Epithelial cell of proximal tubule (primary cell): ENCODE measurements at places on chromosomes 5 and 9.

GRCh38 chr5:161023551-161023950 lies 171.5 kb upstream of the ATP10B start:
- no peak for DNase-seq

DNA sequence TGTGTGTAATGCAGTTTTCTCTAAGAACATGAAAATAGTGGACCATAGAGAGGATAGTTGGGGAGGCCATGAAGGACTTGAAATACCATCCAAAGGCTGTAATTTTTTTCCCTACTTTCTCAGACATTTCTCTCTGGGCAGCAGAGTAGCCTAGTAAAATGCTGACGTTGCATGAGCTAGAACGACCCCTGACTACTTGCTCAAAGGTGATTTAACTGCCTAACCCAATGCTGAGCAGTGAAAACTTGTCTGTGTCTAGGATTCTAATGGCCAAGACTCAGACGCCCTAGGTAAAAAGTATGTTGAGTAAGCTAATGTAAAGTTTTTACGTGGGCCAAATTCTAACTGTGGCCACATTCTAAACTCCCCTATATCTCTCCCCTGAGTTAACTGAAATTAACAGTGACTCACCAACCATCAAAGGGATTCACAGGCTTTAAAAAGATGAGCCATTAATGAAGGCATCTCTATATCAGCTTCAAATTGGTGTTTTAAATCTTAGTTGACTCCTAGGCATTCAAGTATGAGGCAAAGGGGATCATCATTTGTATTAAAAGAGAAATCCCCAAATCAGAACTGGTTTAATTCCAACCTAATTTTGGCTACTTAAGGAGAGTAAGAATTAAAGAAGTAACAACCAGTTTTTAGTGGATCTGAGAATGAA lies 121.0 kb upstream of the GAS1 start:
- no peak for DNase-seq

DNA sequence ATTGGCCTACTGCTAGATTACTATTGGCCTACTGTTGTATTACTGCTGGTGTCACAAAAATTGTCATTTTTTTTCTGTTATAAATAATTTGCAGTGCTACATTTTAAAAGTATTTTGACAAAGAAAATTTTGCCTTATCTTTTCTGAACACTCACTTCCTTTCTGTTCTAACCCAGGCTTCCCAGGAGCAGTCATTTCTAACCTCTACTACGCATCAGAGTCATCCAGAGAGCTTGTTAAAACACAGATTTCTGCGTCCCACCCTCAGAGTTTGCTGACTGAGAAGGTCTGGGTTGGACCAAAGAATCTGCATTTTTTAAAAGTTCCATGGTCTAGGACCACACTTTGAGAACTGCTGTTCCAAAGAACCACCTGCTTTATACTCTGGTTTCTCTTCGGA lies 306.1 kb downstream of the GLIS3 start:
- no peak for DNase-seq

DNA sequence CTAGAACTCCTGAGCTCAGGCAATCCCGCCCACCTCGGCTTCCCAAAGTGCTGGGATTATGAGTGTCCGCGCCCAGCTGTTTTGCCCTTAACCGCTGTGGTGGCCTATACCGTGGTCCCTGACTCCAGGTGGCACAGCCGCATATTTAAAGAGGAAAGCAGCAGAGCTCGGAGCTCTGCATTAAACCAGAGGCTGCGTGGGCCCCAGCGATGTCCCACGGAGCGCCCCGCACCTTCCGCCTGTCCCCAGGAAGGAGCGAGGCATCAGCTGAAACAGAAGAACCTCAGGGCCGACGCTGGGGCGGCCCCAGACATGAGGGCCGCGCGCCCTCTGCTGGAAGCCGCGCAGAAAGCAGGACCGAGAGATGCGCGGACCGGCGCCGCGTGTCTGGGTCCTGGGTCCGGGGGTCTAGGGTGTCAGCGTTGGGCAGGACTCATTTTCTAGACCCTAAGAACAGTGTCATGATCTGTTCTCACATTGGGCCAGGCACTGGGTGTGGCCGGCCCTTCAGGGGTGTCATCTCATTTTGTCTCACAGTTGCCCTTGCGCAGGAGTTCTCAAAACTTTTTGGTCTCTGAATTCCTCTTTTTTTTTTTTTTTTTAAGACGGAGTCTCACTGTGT lies 37.7 kb downstream of the LAMC3 start:
- DNase-seq = no peak

DNA sequence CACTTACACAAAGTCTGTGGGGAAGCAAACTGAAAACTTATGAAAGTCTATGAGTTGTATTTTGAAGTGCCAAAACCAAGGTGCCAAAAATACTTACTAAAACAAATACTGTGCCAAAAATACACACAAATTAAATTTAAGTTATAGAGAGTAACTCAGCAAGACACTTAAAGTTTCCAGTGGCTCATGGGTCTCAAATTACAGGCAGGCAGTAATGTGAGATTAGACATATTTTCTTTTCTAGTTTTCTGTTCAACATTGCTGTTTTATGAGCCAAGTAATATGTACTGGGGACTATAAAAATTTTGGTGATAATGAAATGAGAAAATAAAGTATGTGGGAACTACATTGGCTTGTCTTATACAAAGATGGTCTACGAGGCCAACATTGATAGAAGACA lies 172.2 kb upstream of the SNX2 start:
- no peak for DNase-seq

GRCh38 chr9:90842176-90842777 lies 40.7 kb downstream of the SYK start:
- DNase-seq = no peak

DNA sequence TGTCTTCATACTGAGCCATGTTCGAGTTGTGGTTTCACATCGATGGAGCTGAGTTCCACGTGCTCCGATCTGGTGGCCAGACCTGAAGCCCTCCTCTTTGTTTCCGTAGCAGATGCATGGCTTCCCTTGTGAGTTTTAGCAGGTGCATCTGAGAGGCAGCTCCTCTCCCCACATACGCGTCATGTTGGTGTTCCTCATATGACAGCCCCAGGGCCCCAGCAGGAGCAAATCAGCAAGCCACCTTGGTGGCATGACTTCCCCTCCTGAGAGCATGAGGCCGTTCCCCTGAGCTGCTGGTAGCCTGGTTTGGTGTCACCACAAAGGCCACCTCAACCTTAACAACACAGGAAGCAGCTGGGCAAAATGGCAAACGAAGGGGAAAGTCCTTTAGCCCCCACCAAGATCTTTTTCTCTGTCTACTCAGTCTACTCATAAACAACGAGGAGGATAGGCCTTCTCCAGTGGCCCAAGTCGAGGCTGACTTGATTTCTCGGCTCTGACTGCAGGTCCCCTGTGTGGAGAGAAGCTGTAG lies 5.9 kb downstream of the CYFIP2 start:
- no peak for DNase-seq

DNA sequence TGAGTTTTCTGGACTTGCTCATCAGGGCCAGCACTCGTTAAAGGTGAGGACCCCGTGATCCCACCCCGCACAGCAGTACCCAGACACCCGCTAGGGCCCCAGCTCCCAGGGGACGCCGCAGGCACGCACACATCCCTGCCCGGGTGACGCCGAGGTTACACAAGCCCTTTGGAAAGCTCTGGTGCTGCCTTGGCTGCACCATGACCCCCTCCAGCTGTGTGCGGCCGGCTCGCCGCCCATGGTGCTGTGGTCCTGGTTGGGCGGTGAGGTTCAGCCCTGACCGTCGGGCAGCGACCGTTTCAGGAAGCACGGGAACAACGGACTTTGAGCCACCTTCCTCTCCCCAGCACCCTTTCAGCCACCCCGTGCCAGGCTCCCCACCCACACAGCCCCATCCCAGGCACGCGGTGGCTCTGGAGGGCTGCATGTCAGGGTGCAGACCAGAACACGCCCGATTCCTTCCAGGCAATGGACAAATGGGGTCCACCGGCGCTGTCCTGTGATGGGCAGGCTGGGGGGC lies 7.5 kb upstream of the SLC12A7 start:
- DNase-seq = no peak

DNA sequence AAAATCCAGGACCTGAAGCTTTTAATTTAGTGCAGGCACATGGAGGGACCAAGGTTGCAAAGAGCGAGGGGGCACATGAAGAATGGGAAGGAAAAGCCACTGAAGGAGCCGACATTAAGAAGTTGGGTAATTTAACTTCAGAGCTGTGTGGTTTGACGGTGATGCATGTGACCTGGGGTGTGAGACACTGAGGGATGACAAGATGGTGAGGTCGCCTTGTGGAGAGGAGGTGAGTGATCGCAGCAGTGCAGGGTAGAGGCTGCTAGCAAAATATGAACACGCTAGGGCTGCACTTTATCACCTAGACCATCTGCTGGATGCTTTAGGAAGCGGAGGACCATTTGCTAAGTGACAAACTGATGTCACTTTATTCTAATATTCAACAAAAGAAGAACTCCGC lies 339.0 kb upstream of the KIF2A start:
- DNase-seq = no peak

GRCh38 chr5:135053989-135054388 lies 20.0 kb upstream of the PITX1 start:
- no peak for DNase-seq

DNA sequence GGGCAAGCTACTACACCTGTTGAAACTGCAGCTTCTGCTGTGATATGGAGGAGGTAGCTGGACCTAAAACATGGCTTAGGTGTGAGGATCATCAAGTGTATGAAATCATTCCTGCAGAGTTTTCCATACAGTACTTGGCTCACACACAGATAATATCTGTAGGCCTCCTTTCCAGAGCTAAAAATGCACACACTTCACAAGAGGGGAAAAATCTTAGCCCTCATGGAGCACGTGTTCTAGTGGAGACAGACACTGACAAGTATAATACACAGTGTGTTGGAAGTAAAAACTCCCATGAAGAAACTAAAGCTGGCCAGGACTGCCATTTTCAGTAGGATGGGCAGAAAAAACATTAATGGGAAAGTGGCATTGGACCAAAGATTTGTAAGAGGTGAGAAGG lies 216.7 kb downstream of the CTNND2 start:
- no peak for DNase-seq

DNA sequence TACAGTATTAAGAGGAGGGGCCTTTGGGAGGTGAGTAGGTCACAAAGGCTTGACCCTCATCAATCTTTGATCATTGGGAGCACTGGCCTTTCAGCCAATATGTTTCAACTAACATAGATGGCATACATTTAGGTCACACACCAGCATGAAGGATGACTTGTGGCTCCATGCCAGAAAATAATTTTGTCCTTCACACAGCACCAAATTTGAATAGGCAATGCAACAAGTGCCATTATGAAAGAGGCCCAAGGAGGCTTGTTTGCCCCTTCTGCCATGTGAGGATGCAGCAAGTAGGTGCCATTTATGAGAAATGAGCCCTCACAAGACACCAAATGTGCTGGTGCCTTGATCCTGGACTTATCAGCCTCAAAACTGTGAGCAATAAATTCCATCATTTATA lies 81.1 kb downstream of the JAKMIP2 start:
- no peak for DNase-seq

DNA sequence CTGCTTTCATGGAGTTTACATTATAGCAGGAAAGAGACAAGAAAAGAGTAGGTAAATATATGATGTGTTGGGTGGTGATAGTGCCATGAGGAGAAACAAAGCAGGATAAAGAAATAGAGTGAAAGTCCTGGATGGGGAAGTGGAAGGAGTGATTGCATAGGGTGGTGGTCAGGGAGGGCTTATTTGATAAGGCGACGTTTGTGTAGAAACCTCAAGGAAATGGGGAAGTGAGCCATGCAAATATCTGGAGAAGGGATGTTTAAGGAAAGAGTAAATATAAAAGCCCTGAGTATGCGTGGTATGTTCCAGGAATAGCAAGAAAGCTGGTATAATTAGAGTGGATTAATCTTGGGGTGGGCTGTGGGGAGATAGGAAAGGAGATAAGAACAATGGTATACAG lies 134.7 kb upstream of the SV2C start:
- no peak for DNase-seq

GRCh38 chr5:146815411-146815810 lies 63.1 kb downstream of the PPP2R2B start:
- DNase-seq = no peak

DNA sequence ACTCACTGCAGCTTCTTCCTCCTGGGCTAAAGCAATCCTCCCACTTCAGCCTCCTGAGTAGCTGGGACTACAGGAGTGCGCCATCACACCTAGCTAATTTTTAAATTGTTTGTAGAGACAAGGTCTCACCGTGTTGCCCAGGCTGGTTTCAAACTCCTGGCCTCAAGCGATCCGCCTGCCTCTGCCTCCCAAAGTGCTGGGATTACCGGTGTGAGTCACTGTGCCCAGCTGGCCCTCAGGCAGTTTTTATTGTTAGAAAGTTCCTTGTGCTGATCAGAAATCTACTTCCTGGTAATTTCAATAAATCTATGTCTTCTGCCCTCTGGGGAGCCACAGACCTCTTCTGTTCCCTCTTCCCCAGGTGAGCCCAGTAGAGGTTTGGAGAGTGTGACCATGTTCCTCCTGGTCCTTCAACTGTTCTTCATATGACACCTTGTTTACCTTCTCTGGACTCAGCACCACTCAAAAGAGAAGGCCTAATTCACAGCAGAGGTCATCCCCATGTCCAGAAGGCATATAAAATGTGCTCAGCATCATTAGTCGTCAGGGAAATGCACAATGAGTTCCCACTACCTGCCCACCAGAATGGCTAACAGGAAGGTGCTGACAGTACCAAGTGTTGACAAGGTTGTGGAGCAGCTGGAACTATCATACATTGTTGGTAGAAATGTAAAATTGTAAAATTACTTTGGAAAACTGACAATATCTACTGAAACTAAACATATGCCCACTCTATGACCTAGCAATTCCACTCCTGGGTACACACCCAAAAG lies 10.4 kb downstream of the TMOD1 start:
- no peak for DNase-seq

- no peak for DNase-seq
Observed at GRCh38 chr9:126989847-126990842, 75.6 kb downstream of the RALGPS1 start.

DNA sequence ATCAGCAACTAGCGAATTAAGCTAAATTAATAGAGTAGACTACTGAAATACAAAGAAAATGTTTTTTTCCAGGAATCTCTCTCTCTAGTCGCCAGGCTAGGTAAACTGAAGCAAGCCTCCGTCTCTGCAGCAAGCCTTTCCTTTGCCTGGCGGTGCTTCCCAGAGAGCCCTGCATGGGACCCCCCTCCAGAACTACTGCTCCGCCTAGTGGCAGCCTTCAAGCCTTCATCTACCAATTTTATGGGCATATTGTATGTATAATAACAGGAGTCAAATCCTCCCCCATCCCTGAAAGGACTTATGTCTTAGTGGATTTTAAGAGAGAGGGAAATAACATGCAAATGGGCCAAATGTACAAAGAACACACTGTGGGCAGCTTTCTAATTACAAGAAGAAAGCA lies 241.9 kb downstream of the SAXO1 start:
- DNase-seq = no peak

GRCh38 chr9:82382887-82383616 lies 394.5 kb downstream of the SPATA31D1 start:
- no peak for DNase-seq

- no peak for DNase-seq
Observed at GRCh38 chr5:107820429-107820828, 149.7 kb upstream of the EFNA5 start.

GRCh38 chr9:4272126-4272525 lies 27.7 kb downstream of the GLIS3 start:
- DNase-seq = no peak

- DNase-seq = no peak
Observed at GRCh38 chr5:89575319-89575718, 692.3 kb upstream of the MEF2C start.

- no peak for DNase-seq
Observed at GRCh38 chr5:82097-82496, 9.9 kb upstream of the PLEKHG4B start.
